ENCODE measurements at places on chromosomes 6 and 20.

GRCh38 chr20:35602851-35603495 lies 12.7 kb upstream of the SPAG4 start:
- no peak for DNase-seq

- DNase-seq: no peak
Measured at GRCh38 chr6:162644153-162644552, 83.4 kb downstream of the PRKN start.

DNA sequence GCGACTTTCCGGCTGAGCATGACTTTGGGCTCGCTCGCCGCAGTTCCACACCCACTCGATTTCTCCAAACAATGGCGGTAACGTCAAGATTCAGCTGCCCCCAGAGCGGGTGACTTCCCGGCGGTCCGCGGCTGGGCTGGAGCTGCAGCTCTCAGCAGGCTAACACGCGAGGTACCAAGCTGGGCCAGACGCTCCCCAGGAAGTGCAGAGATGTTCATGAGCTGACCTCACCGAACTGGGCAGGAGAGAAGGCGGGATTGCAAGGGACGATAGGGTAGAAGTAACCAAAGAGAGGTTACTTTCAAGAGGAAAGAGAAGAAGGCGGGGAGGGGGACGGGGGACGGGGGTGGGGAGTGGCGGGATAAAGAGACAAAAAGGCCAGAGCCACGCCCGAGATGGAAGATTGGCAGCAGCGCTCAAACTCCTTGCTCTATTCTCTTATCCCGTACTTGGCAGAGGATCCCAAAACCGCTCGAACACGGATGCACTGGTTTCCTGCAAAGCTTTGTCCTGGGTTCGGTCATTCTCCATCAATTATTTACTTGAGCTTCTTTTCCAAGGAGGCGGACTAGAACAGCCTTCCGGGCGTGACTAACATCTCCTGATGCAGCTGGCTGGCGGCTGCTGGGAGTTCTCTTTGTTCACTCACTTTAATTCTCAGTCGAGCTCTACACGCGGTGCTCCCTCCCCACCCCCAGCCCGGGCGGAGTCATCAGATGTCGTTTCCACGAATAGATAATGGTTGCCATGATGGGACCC lies at the start of gene MTCL3:
TSS of gene MTCL3 (minus strand) at position 626 of the 759 bp plus-strand sequence.
- peak; percentile 98 for DNase-seq

GRCh38 chr6:27806981-27807440 lies 105.2 kb downstream of the OR2B2 start:
- peak; percentile 40 for DNase-seq

- DNase-seq: no peak
Measured at GRCh38 chr6:168000198-168001028, 2.9 kb downstream of the KIF25 start.

- DNase-seq: no peak
Measured at GRCh38 chr20:58148891-58149290, 79.6 kb downstream of the ANKRD60 start.

GRCh38 chr6:13307508-13307995 lies 20.8 kb downstream of the TBC1D7 start:
- peak; percentile 87 for DNase-seq

DNA sequence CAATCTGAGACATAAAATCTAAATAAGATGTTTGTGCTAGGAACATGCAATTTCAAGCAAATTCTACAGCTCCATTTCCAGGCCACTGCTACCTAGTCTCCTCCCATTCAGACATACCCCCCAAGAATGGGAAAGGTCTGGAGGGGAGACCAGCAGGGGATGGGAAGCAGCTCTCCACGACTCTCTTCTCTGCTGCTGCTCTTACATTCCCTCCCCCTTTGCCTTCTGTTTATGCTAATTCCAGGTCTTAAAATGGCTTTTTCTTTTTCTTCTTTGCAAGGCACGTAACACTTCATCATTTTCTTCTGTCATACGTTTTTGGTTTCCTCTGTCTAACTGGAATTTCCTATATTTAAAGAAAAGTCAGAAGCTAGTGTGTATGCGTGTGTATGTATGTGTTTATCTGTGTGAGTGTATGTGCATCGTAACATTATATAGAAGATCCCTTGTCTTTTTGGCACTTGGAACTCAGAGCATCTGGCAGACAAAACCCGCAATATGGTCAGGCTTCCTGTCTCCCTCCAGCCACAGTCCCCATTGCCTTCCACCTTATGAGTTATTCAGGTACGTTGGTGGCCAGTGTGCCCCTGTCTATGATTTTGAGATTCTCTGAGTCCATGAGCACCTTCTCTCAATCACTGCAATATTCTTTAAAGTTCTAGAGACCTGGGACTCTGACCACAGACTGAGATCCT lies 493.7 kb downstream of the BTBD3 start:
- no peak for DNase-seq
